ENCODE measurements at places on chromosomes 2 and 18.
A peak's percentile ranks its signal among the peaks of the same experiment; 100 is the strongest.

DNA sequence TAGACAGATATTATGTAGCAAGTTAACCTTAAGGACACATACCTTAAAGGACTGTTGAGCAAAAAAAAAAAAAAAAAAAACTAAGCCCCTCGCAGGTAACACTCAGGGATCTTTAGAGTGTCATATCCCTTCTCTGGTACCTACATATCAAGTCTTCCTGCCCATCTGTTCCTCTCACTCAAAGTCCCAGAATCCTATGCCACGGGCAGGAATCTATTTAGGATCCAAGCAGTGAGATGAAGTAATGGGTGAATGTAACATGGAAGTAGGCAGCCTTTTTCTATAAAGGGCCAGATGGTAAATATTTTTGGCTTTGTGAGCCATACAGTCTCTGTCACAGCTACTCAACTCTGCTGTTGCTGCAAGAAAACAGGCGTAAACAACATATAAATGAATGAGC, 496.7 kb downstream of the STK39 start:
- DNase-seq, result no peak

DNA sequence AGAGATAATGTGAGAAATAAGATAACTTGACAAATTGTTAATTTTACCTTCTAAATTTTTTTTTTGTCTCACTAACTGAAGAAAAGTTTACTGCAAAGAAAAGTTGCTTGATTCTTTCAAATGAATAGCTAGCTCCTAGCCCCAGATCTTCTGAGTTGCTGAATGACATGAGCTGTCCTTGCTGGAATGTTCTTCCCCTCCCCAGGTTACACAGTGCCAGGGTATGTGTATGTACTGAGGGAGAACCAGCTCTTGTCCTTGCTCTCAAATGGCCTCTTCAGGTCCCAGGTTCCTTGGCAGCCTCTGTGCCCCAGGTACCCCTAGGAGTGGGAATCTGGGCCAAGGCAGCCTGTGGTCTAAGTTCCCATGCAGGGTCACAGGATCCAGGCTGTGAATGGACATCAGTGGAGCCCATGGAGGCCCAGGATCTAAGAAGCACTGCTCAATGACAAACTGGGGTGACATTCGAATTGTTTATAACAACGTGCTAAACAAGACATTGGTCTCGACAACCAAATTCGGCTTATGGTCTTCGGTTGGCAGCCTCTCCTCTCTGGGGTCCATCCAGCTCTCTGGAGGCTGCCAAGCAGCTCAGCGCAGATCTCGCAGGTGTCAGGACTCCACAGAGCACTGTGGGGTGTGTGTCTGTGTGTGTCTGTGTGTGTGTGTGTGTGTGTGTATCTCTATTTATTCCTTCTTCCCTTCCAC, 17.1 kb upstream of the INO80C start:
- no peak for DNase-seq

DNA sequence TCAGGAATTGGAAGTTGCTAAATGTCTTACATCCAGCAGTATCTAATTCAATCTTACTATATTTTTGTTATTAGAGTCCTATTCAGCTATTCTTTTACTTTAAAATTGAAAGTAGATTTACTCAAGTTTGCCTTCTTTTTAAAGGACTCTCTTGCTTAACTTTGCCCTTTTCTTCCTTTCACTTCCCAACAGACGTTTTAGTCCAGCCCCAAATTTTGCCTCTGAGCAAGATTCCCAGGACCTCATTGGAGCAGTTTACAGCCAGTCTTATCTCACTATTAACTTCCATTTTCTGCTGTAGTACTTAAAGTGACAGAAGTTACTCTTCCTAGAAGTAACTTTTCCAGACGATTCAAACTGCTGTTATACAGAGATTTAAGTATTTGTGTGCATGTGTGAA, 1.7 kb upstream of the PRKD3 start:
- peak; percentile 59 for DNase-seq

DNA sequence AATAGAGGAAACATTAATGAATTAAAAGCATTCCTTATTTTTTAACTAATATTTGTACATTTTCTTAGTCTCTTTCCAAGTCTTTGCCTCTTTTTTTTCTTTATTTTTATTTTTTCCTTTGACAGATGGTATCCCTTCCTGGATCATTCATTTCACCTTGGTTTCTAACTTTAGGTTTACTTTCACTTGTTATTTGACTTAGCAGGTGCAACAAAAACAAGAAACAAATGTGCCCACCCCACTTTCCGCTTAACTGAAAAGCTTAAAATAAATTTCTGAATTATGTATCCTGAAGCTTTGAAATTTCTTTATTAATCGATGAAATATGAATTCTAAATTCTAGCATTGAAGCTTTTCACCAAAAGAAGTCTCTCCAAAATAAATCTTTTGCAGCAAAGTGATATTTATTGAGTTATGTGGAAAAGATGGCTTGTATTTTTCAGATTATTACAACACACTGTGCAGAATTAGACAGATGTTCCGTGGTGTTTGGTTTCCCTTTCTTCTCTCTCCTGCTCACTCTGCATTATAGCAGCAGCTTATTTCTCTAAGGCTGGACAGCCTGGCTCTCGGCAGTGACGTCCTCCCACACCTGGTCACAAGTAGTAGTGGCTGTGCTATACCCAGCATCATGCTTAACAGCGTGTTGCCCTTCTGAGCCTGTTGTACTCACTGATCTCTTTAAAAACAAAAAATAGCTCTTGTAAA, 99.1 kb upstream of the ZNF397 start:
- no peak for DNase-seq

- DNase-seq, result no peak
These were observed 161.3 kb downstream of the HNMT start for GRCh38 chr2:138125306-138126288.

- peak; percentile 25 for DNase-seq
These were observed 6.5 kb downstream of the TEX261 start for GRCh38 chr2:70988151-70988550.

DNA sequence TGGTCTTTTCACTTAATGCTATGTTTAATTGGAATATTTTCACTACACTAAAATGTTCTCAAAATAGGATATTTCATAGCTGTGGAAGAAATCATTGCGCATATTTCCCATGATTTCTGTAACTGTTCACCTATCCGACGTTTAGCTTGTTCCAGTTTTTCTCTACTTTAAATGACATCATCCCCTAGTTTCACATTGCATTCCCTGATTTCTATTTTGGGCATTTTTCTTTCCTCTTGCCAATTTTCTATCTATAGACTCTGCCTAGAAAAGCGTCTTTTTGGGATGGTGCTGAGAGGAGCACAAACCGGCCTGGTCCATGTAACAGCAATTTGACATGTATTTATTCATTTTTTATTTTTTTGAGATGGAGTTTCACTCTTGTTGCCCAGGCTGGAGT, 163.4 kb downstream of the SH3RF3 start:
- no peak for DNase-seq

DNA sequence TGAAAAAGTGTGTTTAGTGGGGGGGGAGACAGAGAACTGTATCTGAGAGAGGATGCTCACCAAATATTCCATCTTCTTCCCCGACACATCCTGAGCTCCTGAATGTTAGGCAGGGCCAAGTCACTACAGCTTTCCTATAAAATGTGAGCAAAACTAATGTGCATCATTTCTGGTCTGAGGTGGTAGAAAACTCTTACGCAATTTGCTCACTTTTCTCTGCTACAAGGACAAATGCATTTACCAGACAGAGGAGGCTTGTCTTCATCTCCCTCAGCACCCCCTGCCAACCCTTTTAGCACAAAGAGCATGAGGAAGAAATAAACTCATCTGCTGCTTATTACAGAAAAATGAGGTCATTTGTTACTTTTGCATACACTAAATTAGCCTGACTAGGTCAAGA, 554.0 kb downstream of the RNF144A start:
- DNase-seq, result no peak

- DNase-seq, result no peak
These were observed 116.3 kb upstream of the REG3A start for GRCh38 chr2:79275863-79276262.

GRCh38 chr2:59342166-59342565, 1101.0 kb upstream of the FANCL start:
- no peak for DNase-seq

GRCh38 chr2:102053096-102053495, 61.3 kb downstream of the IL1R2 start:
- DNase-seq, result no peak

GRCh38 chr2:3483227-3483985, 35.9 kb downstream of the ADI1 start:
- DNase-seq, result no peak

DNA sequence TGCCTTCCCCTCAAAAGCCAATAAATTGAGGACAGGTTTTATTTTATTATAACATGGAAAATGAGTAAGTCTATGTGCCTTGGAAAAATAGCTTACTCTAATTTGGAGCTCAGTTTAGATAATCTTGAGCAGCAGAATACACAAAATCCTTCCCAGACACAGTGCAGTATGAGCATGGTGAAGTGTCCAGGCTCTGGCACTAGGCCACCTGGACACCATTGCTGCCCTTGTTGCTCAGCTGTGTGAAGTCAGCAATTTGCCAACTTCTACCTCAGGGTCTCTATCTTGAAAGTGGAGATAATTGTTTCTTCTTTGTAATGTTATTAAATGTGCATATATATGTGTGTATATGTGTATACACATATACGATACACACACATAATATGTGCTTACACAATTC, 104.9 kb upstream of the CAVIN2 start:
- no peak for DNase-seq

DNA sequence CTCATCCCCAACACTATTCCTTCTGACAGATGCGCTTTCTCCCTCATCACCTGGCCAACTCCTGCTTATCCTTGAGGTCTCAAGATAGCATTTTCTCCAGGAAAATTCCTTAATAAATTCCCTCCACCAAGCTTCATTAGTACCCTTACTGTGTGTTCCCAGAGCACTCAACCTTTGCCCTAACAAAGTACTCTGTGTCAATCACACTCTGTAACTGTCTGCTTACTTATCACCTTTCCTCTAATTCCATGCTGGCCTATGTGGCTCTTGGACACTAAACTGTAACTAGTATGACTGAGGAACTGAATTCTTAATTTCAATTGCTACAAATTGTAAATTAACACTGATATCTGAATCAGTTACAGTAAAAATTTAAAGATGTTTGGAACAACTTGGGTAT, 17.9 kb upstream of the NEUROD1 start:
- DNase-seq, result no peak

GRCh38 chr2:33034784-33035183, 88.0 kb downstream of the LTBP1 start:
- DNase-seq, result no peak

DNA sequence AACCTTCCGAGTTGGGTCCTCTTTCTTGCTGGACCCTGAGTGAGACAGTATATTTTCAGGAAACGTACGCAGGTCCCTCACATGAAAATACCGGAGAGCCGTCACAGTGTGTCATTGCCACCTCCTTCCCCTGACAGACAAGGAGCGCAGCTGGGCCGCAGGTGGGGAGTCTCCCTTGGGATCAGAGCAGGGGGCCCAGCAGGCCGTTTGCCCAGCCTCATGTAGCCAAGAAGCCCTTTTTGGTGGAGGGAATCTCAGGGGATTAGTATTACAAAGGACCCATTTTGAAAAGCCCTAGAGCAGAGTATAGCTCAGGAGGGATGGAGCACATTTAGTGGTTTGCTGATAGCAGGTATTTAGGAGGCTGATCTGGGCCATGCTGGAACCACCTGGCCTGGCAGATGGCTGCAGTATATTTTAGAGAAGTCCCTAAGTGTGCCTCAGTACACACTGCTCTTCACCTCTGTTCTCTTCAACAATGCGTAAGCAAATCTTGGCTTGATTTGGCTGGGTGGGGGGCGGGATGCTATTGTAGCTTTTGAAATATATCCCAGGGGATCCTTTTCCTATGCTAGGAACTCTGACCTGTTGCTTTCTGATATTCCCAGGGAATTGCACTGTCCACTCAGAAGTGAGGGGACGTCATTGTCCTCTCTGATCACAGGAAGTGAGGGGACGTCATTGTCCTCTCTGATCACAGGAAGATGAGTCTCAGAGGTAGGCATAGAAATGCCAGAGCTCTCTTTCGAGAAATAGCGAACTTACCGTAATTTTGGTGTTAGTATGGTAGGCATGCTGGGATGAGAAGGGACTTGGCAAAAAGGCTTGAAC, 171.9 kb downstream of the HRH4 start:
- no peak for DNase-seq

DNA sequence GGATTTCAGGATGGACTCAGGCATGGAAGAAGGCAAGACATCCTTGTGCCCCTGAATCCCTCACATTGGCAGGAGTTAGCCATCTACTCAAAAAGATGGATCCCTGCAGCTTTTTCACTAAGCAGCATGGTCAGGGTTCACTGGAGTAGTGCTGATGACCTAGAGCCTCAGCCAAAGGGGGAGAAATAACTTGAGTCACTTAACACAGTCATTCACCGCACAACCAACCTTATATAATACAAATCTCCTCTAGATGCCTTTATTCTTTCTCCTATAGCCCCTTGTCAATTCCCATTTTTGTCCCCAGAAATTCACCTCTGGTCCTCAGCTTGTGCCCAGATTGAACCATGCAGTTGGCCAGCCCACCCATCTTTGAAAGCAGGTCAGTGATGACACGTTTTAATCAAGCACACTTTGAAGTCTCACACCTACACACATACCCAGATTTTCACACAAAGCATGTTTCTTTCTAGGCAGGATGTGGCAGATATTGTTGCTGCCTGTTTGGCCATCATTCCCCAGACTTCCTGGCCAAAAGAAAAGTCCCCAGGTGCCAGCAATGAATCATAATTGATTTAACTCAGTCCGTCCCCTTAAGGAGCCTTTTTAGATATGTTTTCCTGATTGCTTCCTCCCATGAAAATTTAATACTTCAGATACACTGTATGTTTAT, 84.2 kb downstream of the LBH start:
- no peak for DNase-seq

GRCh38 chr2:12881952-12882351, 165.2 kb downstream of the TRIB2 start:
- no peak for DNase-seq

GRCh38 chr2:61557381-61557780, 19.2 kb upstream of the XPO1 start:
- DNase-seq, result no peak

GRCh38 chr2:860259-860855, 90.3 kb upstream of the SNTG2 start:
- no peak for DNase-seq

- no peak for DNase-seq
These were observed 136.5 kb downstream of the RNF144A start for GRCh38 chr2:7053650-7054265.

DNA sequence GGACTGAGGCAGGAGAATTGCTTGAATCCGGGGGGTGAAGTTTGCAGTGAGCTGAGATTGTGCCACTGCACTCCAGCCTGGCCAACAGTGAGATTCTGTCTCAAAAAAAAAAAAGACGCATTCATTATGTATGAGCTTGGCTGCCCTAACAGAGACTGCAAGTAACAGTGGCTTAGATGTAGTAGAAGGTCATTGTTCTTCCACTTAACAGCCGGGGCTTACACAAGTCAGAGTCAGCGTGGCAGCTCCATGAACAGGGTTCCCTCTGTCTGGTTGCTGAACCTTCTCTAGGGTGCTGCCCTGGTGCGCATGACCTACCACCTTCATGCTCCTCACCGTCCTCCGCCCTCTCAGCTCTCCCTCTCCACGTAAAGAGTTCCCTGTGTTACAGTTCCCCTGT, 49.1 kb upstream of the IGFBP2 start:
- DNase-seq, result no peak

GRCh38 chr2:86157009-86157556, 38.2 kb downstream of the IMMT start:
- no peak for DNase-seq

Data from SJSA1 (cell line).